Activated naive CD4-positive, alpha-beta T cell treated with anti-CD3 and anti-CD28 coated beads, Interleukin-2, amount 10 ng/mL, durations not matched to agents 7 days and 5 days (primary cell): ENCODE measurements at places on chromosomes 1 and 21.

- no peaks in the 10 kb centered on the region for H3K36me3 ChIP-seq
- H3K4me3 ChIP-seq = no peak overlapping the region
- no peak for DNase-seq
- H3K27me3 ChIP-seq = no peaks in the 10 kb centered on the region
- no peaks in the 10 kb centered on the region for H3K4me1 ChIP-seq
Measured at GRCh38 chr1:70840260-70840953, 207.2 kb downstream of the PTGER3 start.

DNA sequence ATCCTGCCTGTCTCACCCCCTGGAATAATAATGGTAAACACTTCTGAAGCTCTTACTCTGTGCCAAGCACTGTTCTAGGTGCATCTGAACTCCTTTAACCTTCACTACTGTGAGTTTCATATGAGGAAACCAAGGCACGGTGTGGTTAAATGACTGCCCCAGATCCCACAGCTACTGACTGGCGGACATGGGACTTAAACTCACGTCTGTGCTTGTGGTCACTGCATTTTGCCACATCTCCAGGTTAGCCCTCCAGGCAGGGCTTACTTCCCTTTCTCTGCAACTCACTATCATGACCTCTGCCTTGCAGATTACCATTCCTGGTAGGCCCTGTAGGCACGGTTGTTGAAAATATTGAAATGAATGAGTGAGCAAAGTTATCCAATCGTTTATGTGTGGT is 83.4 kb downstream of the ADSS2 start:
- H3K4me3 ChIP-seq = no peak overlapping the region
- peaks cover 4% of the 10 kb centered on the region for H3K27me3 ChIP-seq
- H3K36me3 ChIP-seq = no peaks in the 10 kb centered on the region
- no peaks in the 10 kb centered on the region for H3K4me1 ChIP-seq

- DNase-seq = no peak
- no peak overlapping the region for H3K27ac ChIP-seq
- no peak overlapping the region for H3K4me3 ChIP-seq
- peaks cover 2% of the 10 kb centered on the region for H3K4me1 ChIP-seq
- H3K27me3 ChIP-seq = no peaks in the 10 kb centered on the region
Measured at GRCh38 chr1:16324456-16324890, 27.8 kb downstream of the FBXO42 start.

DNA sequence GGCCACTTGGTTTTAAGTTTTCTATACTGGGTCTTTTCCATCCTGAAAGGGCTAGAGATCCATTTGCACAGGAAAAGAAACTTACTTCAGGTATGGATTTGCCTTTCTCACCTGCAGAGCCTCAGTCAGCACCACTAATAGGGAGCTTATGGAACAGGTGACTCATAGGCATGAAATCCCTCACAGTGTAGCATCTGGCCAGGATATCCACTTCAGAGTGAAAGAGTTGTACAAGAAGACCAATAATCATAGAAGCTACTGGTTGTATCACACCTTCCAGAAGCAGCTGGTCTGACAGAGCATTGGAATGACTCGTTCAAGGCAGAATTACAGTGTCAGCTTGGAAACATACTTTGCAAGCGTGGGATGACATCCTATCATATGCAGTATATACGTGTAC is 26.3 kb upstream of the SYT14 start:
- no peak overlapping the region for H3K27ac ChIP-seq
- no peak for DNase-seq
- H3K4me3 ChIP-seq = no peak overlapping the region
- no peaks in the 10 kb centered on the region for H3K27me3 ChIP-seq
- H3K36me3 ChIP-seq = no peaks in the 10 kb centered on the region
- no peaks in the 10 kb centered on the region for H3K4me1 ChIP-seq
